ENCODE measurements at places on chromosomes 3 and 15. TPM values are rescaled to one million over a fixed set of nuclear protein-coding genes. Genes with fewer than 3 reads are reported as not detected.

DNA sequence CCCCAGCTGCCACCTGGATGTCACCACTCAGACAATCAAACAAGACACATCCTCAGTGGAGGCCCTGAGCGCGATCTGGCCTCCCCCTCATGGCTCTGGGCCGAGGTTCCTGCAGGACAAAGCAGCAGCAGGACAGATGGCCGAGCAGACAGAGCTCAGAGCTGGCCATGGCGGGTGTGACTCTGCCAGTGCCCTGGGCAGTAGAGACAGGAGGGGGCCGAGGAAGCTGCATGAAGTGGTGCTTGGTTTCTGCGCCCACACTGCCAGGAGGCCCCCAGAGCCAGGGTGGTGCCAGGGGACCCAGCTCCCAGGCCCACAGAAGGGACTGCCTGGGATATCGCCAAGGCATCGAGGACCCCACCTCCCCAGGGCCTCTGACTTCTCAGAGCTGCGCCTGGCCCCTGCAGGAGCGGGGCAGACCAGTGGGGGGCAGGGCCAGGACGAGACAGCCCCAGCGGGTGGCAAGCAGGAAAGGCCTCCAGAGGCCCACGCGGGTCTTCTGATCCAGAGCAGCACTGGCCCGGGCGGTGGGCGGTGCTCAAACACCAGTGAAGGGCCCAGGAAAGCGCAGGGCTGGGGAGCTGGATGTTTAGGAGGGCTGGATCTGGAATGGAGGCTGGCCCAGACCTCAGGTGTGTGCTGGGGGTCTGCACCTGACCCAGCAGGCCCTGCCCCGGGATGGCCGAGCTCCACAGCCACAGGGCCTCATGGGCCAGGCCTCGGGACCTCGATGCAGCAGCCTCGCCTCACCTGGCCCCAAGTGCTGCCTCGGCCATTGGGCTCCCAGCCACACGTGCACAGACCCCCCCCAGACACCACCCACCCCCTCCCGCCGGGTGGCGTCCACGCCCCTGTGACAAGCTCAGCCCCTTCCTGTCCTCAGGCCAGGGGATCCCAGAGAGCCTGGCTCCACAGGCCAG is 76.0 kb downstream of the GOLGA8G start:
- DNase-seq, result peak; percentile 57

Gene SOX14
- 0.21 TPM for total RNA-seq

- DNase-seq, result peak; percentile 49
These were observed 23.5 kb upstream of the LRTM1 start for GRCh38 chr3:54951405-54951804.

Gene ATP13A4
- not detected for total RNA-seq

GRCh38 chr3:61612211-61613194 is 51.1 kb downstream of the PTPRG start:
- no peak for DNase-seq

DNA sequence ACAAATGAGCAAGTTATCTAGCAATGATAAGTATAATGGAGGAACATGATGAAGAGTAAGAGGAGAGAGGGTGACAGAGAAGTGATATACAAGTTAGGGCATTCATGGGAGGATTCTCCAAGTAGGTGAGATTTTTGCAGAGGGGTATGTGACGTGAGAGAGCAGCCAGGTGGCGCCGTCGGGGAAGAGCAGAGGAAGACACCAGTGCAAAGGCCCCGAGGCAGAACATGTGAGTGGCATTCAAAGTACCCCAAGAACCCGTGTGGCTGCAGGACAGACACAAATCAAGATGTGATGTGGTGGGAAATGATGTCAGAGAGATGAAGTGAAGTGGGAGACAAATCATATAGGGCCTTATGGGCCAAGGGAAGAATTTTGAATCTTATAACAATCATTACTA is 81.8 kb upstream of the GRM7 start:
- DNase-seq, result no peak

DNA sequence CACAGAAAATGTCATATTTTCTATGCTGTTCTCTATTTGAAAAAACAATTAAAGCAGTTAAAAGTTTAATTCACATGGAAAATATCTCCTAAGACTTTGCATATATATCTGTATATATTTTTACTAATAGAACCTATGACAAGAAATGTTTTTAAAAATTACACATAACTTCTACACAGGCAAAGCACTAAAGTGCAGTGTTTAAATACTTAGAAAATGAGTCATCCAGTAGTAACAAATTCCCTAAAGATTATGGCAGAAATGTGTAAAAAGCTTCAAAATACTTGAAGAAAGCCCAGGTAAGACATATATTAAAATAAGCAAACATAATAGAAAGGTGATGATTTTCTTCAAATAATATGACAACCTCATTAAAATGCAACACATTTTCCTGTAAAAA is 236.6 kb downstream of the TBC1D5 start:
- no peak for DNase-seq

DNA sequence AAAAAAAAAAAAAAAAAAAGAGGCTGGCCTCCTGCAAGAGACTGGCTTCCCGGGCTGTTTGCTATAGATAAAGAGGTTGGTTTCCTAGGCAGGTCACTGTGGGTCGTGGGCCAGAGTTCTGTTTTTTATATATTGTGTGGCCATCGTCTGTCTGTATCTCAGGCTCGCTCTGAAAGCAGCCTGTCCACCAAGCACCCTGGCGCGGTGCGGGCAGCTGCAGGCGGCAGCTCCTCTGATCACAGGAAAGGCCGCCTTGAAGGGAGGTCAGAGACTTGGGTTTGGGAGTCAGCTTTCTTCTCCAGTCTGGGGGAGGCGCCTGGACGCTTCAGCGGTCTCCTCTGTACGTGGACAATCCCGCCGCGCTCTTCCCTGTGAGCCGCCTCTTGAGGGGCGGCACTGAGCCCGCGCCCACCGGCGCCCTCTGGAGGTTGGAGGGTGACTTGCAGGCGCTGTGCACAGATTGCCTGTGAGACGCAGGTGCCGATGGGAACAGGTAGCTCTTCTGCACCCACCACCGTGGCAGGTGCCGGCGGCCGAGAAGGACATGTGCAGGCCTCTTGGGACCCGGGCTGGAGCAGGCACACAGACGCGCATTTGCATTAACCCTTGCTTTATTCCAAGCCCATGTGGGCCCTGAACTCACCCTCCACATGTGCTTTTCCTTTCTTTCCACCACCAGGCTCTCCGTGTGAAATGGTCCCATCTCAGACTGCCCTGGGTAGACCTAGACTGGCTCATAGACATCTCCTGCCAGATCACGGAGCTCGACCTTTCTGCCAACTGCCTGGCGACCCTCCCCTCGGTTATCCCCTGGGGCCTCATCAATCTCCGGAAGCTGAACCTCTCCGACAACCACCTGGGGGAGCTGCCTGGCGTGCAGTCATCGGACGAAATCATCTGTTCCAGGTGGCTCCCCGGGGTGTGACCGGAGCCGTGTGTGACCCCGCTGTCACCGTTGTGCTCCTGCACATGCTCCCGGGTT is 89.3 kb downstream of the LRRK1 start:
- peak; percentile 99 for DNase-seq

DNA sequence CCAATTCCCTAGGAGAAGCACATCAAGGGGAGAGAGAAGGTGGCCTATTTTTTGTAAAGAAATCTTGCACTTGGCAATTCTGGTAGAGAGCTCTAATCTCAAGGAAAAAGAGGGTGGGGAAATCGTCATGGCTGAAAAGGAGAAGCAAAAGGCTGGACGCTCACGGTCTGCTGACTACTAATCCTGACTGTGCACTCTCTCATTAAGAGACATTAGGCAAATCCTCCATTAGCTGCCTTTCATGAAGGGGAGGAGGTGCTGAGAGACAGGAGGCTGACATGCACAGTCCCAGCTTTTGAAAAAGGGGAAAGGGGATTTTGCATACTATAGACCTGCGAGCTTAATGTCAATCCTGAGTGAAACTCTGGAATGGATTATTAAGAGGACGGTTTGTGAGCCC is 170.0 kb downstream of the NR2F2 start:
- no peak for DNase-seq

GRCh38 chr3:133574260-133574881 is 885 bp downstream of the CDV3 start:
- DNase-seq, result no peak

Gene NPAP1
- 0.07 TPM for total RNA-seq

Gene IGSF10
- total RNA-seq, result 0.86 TPM

Gene IQCB1
- total RNA-seq, result 31.2 TPM

GRCh38 chr3:110628650-110629301 is 442.8 kb upstream of the NECTIN3 start:
- DNase-seq, result no peak

Gene GATM
- 10.2 TPM for total RNA-seq

GRCh38 chr15:56957812-56958406 is 39.5 kb downstream of the TCF12 start:
- DNase-seq, result no peak

Data from H1 (cell line).